Fibroblast of pulmonary artery (primary cell): ENCODE measurements at places on chromosomes 5 and 9.

DNA sequence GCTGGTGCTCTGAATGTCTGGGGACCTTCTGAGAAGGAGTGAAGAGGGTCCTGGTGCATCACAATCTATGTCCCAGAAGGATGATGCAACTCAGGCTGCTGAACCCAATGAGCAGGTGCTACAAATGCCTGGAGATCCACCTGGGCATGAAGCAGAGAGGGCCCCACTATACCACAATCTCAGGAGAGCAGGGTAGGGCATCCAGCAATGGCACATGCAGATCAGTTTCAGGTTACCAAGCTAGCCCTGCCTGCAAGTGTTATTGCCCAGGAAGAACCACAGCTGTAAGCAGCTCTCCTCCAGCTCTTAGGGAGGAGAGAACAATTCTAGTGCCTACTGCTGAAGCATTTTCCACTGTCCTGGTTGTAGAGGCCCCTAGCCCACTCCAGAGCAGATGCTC, 389.2 kb upstream of the TNC start:
- DNase-seq = no peak

- no peak for DNase-seq
Measured at GRCh38 chr5:171426266-171426665, 6.8 kb downstream of the FGF18 start.

DNA sequence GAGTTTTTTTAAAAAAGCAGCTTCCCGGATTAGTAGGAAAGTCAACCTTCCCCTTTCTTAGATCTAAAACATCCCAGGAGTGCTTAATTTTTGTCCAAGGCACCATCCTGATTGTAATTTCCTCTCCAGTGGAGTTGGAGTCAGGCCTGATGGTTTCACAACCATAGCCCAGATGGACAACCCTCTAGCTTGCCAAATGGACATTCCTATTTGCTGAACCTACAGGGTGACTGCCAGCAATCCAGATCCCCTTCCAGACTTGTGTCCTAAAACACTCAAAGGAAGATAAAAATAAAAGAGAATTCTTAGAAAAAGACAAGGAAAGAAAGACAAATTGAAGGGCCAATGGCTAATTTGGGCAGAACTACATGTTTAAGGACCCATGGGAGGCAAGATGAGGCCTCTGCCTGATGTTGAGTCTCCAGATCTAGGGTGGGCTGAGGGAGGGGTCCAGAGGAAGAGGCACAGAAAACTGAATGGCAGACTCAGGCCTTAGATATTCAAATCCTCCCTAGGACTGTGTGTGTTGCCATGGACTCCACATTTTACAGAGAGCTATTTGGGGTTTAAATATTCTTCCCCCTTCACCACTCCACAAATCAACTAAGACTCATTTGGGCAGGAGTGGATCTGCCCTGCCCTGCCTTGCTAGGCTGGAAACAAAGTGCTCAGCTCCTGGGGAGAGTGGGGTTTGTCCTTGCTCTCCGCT, 38.5 kb upstream of the SLC44A1 start:
- peak; percentile 96 for DNase-seq

- DNase-seq = no peak
Measured at GRCh38 chr5:72238712-72239445, 81.2 kb downstream of the MRPS27 start.

DNA sequence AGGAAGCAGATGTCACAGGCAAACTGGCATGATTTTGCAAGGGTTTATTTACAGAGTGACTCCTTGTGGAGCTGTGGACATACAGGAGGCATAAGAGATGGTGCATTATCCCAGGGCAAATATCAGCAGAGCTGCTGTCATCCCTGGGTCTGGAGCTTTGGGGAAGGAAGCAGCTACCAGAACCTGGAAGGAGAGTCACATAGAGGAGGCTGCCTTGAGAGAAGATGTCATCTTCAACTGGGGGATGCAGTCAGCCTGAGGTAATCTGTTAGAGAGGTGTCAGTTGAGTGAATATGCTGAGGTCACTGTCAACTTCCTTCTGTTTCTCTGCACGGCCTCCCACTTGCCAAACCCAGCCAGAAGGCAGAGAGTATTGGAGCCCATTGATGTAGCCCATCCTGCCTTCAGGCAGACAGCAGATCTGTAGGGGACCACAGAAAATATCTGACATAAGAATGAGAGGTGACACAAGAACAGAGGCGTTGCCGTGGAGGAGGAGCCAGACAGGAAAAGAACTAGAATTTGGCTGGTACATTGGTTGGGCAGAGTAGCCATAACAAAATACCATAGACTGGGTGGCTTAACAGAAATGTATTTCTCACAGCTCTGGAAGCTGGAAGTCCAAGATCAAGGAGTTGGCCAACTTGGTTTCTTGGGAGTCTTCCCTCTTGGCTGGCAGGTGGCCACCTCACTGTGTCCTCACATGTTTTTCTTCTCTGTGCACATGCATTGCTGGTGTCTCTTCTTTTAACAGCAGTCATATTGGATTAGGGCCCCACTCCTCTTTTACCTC, 102.8 kb downstream of the SNX18 start:
- no peak for DNase-seq

DNA sequence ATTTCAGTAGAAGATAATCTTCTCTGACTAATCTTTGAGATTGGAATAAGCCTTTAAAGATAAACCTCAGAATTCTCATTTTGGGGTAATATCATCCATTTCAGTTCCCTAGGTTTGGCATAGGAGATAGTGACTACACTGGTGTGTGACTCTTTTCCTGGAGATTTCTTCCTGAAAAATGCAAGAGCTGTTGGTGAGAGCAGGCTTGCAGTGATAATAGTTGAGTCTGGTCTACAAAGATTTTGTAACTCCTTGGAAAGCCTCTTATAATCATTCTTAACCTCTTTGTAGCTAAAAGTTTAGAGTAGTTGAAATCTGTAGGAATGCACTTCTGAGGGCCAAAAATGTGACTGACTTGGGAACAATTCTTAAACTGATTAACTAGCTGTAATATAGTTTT, 23.4 kb downstream of the RANBP17 start:
- peak; percentile 31 for DNase-seq

DNA sequence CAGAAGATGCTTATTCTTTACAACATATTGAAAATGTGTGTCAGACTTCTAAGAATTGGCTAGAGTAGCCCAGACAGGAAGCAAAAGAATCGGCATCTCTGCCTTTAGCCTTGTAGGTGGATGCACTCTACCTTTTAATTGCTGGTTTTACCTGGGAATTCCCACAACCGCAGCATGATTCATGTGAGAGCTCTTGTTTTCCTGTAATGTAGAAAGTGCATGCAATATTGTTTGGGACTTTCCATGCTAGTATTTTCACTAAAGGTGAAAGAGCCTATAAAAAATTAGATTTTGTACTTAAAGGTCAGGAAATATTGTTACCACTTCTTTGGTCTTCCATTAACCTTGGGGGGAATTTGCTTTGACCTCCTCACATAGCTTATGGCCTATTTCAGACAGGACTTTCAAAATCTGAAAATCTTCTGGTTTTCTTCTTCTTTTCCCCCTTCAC, 89.8 kb downstream of the NTRK2 start:
- DNase-seq = no peak

GRCh38 chr5:151082282-151082902, 1.6 kb upstream of the TNIP1 start:
- DNase-seq = no peak

DNA sequence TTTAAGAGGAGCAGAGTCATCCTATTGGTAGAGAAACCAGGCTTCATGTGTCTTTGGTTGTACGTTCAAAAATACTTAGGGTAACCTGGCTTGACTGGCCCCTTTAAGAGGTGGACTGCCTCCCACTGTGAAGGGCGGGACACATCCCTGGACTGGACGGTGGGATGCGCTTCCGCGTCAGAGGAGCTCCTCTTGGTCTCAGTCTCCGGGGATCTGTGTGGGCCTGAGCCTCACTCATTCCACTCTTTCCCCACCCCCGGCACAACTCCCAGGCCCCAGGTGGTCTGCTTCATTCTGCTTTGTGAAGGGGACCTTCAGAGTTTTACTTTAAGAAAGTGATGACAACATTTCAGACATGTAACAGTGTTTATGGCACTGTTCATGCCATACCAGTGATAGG, 601.1 kb downstream of the IRX1 start:
- DNase-seq = peak; percentile 4

DNA sequence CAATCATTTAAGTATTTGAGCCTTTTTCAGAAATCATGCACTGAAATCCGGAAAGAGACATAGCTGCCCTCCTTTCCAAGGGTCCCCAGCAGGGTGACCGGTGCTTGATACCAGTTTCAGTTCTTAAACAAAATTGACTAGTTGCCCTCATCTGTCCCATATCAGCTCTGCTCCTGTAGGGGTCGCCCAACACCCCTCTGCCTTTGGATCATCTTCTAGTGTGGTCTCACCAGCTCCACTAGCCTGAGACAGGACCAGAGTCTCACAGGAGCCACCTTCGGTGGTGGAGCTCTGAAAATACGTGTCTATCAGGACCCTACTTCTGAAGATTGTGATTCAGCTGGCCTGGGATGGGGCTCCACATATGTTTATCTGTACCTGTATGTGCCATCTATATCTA, 428.2 kb downstream of the ENC1 start:
- peak; percentile 53 for DNase-seq

DNA sequence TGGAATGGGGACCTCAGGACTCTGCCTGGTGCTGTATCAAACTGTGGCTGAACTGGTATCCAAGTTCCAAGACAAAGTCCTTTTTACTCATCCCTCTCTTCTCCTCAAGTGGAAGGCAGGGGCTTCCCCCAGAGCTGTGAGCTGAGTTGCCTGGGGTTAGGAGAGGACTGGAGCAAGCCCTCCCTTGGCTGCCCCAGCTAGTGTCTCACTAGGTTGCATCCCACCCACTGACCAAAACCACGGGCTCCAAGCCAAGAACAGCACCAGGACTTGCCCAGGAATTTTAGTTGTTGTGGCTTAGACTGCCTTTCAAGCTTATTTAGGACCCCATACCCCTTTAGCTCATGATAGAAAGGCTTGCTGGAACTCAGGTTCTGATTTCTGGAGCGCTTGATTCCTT, 158.7 kb upstream of the TNC start:
- no peak for DNase-seq

DNA sequence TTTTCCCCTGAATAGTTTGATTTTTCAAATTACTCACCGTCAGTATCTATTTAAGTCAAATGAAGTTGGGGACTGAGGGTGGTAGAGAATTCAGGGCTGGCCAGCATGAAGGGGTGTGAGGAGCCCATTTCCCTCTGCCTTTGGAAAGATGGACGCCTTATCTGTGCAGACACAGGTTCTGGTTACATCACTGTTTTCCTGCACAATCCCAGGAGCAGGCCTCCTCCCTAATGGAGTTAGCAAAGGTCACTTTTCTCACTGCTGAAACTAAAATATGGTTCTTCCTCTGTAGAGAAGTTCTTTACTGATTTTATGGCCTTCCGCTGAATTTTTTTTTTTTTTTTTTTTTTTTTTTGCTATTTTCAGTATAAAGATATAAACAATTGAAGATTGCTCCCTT, 69.1 kb downstream of the FOXD1 start:
- DNase-seq = no peak

DNA sequence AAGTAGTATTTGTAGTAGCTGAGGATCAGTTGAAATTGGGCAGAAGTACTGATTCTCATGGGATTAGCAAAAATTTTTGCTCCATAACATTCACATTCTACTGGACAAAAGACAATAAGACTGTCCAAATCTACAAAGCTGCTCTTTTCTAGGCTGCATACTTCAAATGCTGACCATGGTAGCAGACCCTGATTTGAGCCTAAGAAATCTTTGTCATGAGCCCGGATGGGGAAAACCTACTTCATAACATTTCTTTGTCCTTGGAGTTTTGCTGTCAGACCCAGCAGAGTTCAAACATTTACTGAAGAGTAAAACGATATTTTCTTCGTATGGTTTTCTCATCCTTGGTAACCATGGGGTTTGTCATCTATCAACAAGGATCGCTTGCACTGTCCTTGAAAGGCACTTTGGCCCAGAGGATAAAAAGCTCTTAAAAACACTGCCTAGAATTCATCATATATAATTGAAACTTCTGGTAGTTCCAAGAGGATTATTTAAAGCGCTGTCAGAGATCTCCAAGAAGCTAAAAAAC, 216.9 kb downstream of the CAVIN4 start:
- no peak for DNase-seq
